ENCODE measurements at places on chromosomes 16 and 17.
A peak's percentile ranks its signal among the peaks of the same experiment; 100 is the strongest.

- DNase-seq: no peak
These were observed 13.2 kb upstream of the CUEDC1 start for GRCh38 chr17:57968456-57968855.

DNA sequence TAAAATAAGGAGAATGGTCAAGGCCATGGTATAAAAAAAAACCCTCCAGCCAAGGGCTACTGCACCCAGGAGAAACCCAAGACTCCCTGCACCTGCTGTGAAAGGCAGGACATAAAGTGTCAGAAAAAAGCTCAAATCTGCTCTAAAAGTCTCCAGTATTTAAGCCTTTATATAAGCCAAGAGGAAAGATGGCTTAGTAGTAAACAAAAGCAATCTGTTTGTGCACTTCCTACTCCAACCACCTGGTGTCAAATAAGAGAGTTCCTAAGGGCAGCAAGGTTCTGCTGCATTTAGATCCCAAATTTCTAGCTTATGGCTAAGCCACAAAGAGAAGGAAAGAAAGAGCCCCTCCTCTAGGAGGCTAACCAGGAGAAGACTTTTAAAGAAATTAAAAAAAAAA lies 20.6 kb downstream of the ACSM1 start:
- DNase-seq: no peak

DNA sequence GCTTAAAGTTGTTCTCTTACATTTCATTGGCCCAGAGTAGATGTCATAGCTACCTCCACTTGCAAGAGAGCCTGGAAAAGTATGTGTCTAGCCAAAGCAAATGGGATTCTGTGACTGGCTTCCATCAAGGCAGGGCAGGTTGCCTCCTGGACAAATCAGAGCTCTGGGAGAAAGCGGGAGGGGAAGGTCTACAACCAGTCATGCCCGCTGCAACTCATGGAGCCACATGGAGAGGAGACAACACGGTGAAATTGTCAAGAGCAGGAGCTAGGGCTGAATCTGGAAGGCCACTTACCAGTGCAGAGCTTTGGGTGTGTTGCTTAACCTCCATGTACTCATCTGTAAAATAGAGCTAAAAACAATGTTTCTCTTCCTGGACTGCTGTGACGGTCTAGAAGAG lies 83.8 kb downstream of the MARF1 start:
- DNase-seq: no peak

GRCh38 chr16:72255786-72256185 lies 83.8 kb upstream of the PMFBP1 start:
- DNase-seq: no peak

- DNase-seq: peak; percentile 58
These were observed 17.5 kb downstream of the PRMT7 start for GRCh38 chr16:68328151-68328859.
